ENCODE measurements at places on chromosomes 1 and 21. TPM values are rescaled to one million over a fixed set of nuclear protein-coding genes. Genes with fewer than 3 reads are reported as not detected.

DNA sequence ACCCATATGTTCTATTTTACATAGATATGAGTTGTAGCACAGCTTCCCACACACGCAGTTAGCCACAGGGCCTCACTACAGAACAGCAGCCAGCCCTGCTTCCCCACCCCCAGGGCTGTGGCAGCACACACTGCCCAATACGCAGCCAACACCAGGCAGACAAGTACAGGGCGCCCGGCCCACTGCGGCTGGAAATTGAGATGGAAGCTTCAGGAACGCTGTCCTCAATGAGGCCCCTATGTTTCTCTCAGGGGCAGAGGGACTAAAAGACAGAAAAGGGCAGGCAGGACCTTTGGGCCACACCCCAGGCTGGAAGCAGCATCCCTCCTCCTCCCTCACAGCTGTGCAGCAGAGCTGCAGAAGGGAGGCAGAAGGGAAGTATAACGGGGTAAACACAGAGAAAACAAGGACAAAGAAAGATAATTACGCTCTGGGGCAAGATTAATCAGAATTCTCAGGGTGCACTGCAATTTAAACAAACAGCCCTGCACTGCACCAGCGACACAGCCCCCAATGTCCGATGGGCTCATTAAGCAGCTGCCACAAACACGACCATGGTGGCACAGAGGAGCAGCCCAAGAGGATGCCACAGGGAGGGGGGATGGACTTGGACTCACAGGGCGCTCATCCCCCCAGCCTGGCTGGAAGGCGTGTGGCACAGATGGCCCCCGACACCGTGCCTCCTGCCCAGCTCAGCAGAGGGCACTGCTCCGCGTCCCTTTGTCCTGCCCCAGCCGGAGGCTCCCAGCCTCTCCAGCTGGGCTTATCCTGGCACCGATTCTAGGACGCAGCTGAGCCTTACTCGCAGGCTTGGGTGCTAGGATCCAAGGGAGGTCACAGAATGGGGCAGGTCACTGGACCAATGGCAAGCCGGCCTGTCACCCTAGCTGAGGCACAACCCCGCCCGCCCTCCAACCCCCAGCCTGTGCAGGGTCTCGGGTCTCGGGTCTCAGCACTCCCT, 14.2 kb downstream of the WDR4 start:
- no peak for DNase-seq
- H3K27ac ChIP-seq = no peak overlapping the region
- peaks cover 3% of the 10 kb centered on the region for H3K4me1 ChIP-seq
- H3K36me3 ChIP-seq = peaks cover 70% of the 10 kb centered on the region
- H3K4me3 ChIP-seq = no peak overlapping the region

DNA sequence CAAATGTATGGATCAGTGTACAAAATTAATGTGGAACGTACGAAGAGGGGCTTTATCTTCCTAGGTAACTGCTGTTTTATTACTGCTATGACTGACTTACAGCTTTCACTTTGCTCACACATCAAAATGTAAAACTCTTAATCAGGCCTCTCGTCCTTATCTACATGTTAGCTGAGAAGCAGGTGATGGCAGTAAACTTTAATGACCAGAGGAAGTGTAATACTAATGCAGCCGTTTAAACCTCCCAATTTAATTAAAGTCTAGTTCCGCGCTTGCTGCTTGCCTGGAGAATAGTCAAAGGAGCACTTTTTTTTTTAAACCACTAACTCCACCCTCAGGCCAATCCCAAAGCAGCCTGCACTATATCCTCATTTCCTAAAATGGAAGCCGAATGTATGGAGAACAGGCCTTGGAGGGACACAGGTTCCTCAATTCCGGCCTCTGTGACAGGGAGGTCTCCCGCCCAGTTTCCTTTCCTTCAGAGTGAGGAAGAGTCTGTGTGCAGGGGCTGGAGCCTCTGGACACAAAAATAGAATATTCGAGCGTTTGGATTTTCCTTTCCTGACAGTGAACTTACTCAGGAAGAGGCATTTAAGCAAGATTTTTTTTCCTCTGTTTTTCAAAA, 36.7 kb upstream of the RASAL2 start:
- H3K27ac ChIP-seq = no peak overlapping the region
- no peak for DNase-seq
- H3K4me3 ChIP-seq = no peak overlapping the region
- H3K27me3 ChIP-seq = no peaks in the 10 kb centered on the region
- H3K4me1 ChIP-seq = no peaks in the 10 kb centered on the region

DNA sequence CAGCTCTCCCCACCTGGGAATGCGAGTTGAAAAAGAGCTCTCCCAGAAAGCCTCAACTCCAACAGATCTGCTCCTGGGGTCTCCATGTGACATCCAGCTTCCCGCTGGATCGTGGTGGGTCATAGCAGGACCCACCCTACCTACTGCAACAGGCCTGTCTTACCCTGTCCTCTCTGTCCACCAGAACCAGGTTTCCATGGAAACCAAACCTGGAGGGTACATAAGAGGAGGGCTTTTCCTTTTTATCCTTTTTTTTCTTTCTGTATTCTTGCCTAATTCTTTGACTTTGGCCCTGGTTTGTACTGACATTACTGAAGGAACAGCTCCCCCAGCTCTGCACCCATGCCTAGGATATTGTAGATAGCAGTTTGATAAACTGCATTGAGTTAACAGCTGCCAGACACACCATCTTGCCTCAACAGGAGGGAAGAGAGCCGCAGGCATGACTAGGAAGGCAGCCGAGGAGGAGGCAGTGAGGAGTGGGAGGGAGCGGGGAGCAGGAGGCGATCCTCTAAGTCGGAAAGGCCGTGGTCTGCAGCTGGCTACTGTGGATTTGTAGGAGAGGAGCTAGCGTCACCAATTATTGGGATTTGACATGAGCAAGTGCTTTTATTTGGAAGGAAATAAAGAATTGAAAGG, 9.7 kb upstream of the FMOD start:
- H3K27me3 ChIP-seq = peaks cover 36% of the 10 kb centered on the region
- no peaks in the 10 kb centered on the region for H3K4me1 ChIP-seq
- no peak overlapping the region for H3K27ac ChIP-seq
- H3K36me3 ChIP-seq = no peaks in the 10 kb centered on the region
- no peak overlapping the region for H3K4me3 ChIP-seq
- DNase-seq = no peak

Gene TFF2
- total RNA-seq = not detected

Gene PLA2G2C
- 0.30 TPM for total RNA-seq

Gene OR2L3
- not detected for total RNA-seq

Measured in activated T-helper 2 cell treated with anti-CD3 and anti-CD28 coated beads, Interferon-gamma antibody, Interleukin-2, Interleukin-4, amounts not matched to agents 10 μg/mL and 5 μg/mL and 100 μg/mL, durations not matched to agents 14 hours and 24 hours and 36 hours (primary cell).